ENCODE measurements at places on chromosomes 4 and X. TPM values are rescaled to one million over a fixed set of nuclear protein-coding genes. Genes with fewer than 3 reads are reported as not detected.

Gene EPHA5
- 0.13 TPM for total RNA-seq

Gene ARMCX4
- 6.3 TPM for total RNA-seq

Gene FREM3
- total RNA-seq: 0.05 TPM

- no peaks in the 10 kb centered on the region for H3K36me3 ChIP-seq
- no peaks in the 10 kb centered on the region for H3K27me3 ChIP-seq
- peaks cover 9% of the 10 kb centered on the region for H3K4me1 ChIP-seq
- H3K4me3 ChIP-seq: no peak overlapping the region
- H3K27ac ChIP-seq: no peak overlapping the region
Observed at GRCh38 chr4:184313702-184314659, 96.3 kb upstream of the ENPP6 start.

DNA sequence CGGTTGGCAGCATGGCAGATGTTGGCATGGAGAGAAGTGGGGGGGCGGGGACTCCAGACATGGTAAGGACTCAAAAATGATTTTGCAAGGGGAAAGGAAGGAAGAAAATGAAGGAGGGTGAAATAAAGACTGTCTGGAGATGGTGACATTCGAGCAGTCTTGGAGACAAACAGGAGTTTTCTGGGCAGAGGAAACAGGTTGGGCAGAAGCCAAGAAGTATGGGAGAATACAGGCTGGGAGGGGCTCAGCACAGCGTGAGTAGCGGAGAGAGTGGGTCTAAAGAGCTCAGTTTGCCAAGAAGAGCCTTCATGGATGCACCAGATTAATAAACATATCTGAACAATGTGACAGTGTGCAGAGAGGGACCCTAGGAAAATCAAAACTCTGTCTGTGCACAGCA lies 13.3 kb upstream of the CRMP1 start:
- no peak overlapping the region for H3K4me3 ChIP-seq
- H3K36me3 ChIP-seq: no peaks in the 10 kb centered on the region
- DNase-seq: no peak
- H3K27ac ChIP-seq: no peak overlapping the region
- H3K4me1 ChIP-seq: no peaks in the 10 kb centered on the region

DNA sequence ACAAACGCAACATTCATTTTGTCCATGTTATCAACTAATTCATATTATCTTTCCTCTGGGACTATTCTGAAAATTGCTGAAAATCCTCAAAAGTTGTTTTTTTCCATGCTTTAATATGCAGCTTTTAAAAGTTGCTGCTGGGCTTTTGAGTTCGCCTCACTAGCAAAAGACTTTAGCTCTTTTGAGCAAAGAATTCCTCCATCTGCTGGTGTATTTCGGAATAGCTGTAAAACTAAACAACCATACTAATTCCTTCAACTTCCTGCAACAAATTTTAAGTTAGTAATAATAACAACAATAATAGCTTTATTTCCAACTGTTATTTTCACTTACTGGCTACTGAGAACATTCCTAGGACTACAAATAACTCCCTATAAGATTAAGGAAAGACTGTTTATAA lies 124.5 kb upstream of the PLAC1 start:
- no peaks in the 10 kb centered on the region for H3K27me3 ChIP-seq
- H3K36me3 ChIP-seq: no peaks in the 10 kb centered on the region
- H3K4me3 ChIP-seq: no peak overlapping the region
- DNase-seq: no peak

DNA sequence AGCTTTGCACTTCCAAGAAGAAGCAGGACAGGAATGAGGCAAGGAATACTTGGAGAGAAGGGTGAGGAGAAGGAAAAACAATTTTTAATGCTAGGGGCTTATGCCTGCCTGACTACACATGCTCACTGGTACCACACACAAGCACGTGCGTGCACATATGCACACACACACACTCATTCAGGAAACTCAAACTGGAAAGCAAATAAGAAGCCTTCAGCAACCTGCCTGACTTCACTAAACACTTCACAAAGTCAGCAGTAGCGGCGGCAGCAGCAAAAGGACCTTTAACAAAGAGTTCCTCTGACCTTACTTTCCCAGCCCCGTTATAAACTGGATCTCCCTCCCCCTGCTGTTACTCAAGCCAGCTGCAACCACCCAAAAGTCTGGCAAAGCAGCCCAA lies 3.3 kb downstream of the ZDHHC9 start:
- no peaks in the 10 kb centered on the region for H3K36me3 ChIP-seq
- H3K4me1 ChIP-seq: no peaks in the 10 kb centered on the region
- H3K27me3 ChIP-seq: no peaks in the 10 kb centered on the region
- DNase-seq: no peak

- H3K27ac ChIP-seq: no peak overlapping the region
- no peak overlapping the region for H3K4me3 ChIP-seq
- no peak for DNase-seq
- H3K36me3 ChIP-seq: no peaks in the 10 kb centered on the region
- no peaks in the 10 kb centered on the region for H3K4me1 ChIP-seq
Observed at GRCh38 chrX:38061335-38061734, 55.0 kb downstream of the SYTL5 start.

- no peak for DNase-seq
- no peaks in the 10 kb centered on the region for H3K4me1 ChIP-seq
- no peak overlapping the region for H3K27ac ChIP-seq
- H3K27me3 ChIP-seq: no peaks in the 10 kb centered on the region
- H3K36me3 ChIP-seq: no peaks in the 10 kb centered on the region
- H3K4me3 ChIP-seq: no peak overlapping the region
Observed at GRCh38 chrX:111353793-111354192, 58.2 kb downstream of the DCX start.
